Pancreas (tissue), 10 donors: ENCODE measurements at places on chromosomes 7 and 10.

GRCh38 chr10:34758447-34758996 lies 56.6 kb downstream of the PARD3 start:
- H3K27ac ChIP-seq, result peak overlapping the region; percentile 39
- H3K4me1 ChIP-seq, result peaks cover 15% of the 10 kb centered on the region
- no peak for DNase-seq

- DNase-seq, result no peak
- no peak overlapping the region for H3K4me3 ChIP-seq
- no peak overlapping the region for H3K27ac ChIP-seq
- H3K4me1 ChIP-seq, result no peaks in the 10 kb centered on the region
- H3K27me3 ChIP-seq, result no peaks in the 10 kb centered on the region
Observed at GRCh38 chr7:44853391-44853790, 5.5 kb upstream of the H2AZ2 start.

DNA sequence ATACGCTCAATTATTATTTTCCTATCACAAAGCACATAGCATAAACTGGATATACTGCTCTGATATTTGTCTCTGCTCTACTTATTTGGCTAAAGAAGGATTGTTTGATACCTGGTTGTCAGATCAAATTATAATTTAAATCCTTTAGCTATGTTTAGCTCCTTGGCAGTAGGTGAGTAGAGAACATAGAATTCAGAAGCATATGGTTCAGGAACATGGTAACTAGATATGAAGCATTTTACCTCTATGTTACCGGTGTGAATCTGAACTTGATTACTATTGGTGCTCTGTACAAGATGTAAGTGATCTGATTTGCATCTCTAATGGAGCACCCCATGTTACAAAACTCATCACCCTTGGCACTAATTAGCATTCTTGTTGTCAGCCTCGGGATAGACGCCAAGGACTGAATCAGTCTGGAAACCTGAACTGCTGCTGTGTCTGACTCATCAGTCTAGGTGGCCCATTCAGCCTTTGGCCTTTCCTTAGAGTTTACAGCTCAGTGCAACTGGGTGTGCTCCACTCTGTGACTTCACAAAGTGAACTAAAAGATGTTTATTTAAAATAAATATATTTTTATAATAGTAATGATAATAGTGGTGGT lies 12.3 kb upstream of the MYPN start:
- no peak overlapping the region for H3K27ac ChIP-seq
- no peaks in the 10 kb centered on the region for H3K36me3 ChIP-seq
- H3K4me1 ChIP-seq, result no peaks in the 10 kb centered on the region

- H3K4me3 ChIP-seq, result no peak overlapping the region
- no peak for DNase-seq
- no peak overlapping the region for H3K27ac ChIP-seq
- no peaks in the 10 kb centered on the region for H3K27me3 ChIP-seq
- no peaks in the 10 kb centered on the region for H3K4me1 ChIP-seq
Observed at GRCh38 chr10:29873941-29874484, 185.4 kb downstream of the JCAD start.

DNA sequence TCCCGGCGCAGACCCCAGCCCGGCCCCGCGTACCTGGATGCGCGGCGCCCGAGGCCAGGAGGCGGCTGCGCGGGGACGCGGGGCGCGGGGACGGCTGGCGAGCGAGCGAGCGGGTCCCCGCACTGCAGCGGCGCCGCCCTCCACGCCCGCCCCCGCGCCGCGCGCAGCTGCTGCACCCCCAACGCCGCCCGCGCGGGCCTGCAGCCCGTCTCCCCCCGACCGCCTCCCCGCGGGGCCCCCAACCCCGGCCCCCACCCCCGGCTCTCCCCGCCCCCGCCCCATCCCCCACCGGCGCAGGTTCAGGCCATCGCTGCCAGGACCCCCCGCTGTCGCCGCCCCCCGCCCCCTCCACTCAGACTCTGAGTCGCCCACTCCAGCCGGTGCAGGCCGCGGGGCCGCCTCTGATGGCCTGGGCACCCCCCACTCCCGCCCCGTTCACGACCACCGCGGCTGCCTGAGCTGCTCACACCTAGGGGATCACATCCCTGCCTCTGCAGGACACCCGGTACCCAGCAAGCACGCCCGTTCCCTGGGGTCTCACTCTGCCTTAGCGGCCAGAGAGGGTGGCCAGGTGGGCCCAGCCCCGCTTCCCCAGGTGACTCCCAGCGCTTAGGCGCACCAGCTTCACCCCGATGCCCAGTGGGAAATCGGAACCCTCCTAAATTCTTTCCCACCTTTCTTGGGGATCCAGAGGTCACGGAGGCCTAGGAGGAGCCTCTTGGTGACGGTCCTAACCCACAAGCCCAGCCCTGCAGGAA lies 13.9 kb upstream of the DNAAF5 start:
- H3K27me3 ChIP-seq, result no peaks in the 10 kb centered on the region
- peak overlapping the region; percentile 41 for H3K4me3 ChIP-seq
- no peak overlapping the region for H3K27ac ChIP-seq
- no peak for DNase-seq
- H3K36me3 ChIP-seq, result no peaks in the 10 kb centered on the region
- no peaks in the 10 kb centered on the region for H3K4me1 ChIP-seq

- no peaks in the 10 kb centered on the region for H3K36me3 ChIP-seq
- DNase-seq, result no peak
- no peaks in the 10 kb centered on the region for H3K27me3 ChIP-seq
Observed at GRCh38 chr7:15525652-15526263, 36.1 kb downstream of the AGMO start.
